ENCODE measurements at places on chromosomes 11 and 22.
A peak's percentile ranks its signal among the peaks of the same experiment; 100 is the strongest.

- no peak for DNase-seq
Observed at GRCh38 chr11:119572481-119573424, 149.8 kb upstream of the THY1 start.

- peak; percentile 63 for DNase-seq
Observed at GRCh38 chr11:28460348-28460747, 352.2 kb downstream of the METTL15 start.

- no peak for DNase-seq
Observed at GRCh38 chr11:3122775-3123201, 42.3 kb downstream of the OSBPL5 start.

GRCh38 chr22:47098554-47098953 lies 336.1 kb downstream of the TBC1D22A start:
- no peak for DNase-seq

- peak; percentile 7 for DNase-seq
Observed at GRCh38 chr11:68845351-68846002, 3.8 kb upstream of the CPT1A start.
